ENCODE measurements at places on chromosomes 3 and 15. TPM values are rescaled to one million over a fixed set of nuclear protein-coding genes. Genes with fewer than 3 reads are reported as not detected.

Gene CNTN3
- not detected for total RNA-seq

Gene TM6SF1
- 1.6 TPM for total RNA-seq

Gene LRRK1
- total RNA-seq, result 55.5 TPM

Gene SAMMSON
- total RNA-seq, result not detected

Gene ANKRD63
- total RNA-seq, result 0.25 TPM

Gene WDR93
- 0.29 TPM for total RNA-seq

Gene CA12
- not detected for total RNA-seq

Gene A4GNT
- total RNA-seq, result not detected

Gene PLSCR1
- total RNA-seq, result 44.6 TPM

Gene GATA2
- total RNA-seq, result not detected

Gene CHRNA5
- total RNA-seq, result 1.2 TPM

DNA sequence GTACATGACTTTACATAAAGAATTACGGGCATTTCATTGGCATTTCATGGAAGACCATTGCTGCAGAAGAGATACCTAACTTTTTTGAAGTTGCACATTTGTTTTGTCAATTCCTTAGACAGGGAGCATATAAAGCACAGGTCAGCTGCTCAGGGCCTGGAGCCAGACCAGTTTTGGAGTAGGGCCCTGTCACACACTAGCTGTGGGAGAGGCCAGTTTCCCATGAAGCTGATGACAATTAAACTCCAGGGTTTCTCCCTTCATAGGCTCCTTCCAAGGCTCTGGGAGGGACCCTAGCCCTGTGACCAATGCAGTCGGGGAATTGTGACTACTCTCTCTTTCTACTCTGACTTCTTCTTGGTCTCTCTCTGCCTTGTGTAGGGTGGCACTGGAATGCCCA lies 107.3 kb upstream of the SELENOK start:
- H3K27ac ChIP-seq, result no peak overlapping the region
- no peaks in the 10 kb centered on the region for H3K4me1 ChIP-seq
- no peak overlapping the region for H3K4me3 ChIP-seq
- no peak for DNase-seq
- H3K36me3 ChIP-seq, result no peaks in the 10 kb centered on the region

- peak overlapping the region; percentile 49 for H3K27ac ChIP-seq
- no peak overlapping the region for H3K4me3 ChIP-seq
- no peak for DNase-seq
- H3K36me3 ChIP-seq, result peaks cover 27% of the 10 kb centered on the region
- H3K4me1 ChIP-seq, result peaks cover 82% of the 10 kb centered on the region
These were observed 54.7 kb upstream of the TRAK1 start for GRCh38 chr3:42036483-42036823.

DNA sequence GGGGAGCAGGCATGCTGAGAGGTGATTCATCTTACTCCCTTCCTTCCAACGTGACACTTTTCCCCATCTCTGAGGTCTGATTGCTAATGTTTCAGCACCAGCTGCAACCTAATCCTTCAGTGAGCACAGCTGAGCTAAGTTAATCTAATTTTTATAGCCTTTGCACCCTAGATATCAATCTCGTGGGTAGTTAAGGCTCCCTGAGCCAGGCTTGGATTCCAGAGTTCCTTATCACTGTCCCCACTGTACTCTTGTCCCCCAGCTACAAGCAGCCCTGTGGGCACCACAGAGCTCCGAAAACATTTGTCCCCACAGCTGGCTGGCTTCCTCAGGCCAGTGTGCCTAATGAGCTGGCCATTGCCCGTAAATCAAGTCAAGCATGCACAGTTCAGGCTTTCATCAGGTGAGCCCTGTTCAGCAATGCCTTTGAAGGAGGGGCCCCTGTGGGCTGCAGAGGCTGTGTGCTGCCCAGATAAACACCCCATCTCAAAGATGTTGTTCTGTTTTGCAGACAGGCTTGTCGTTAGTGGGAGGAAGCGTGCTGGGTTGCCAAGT lies 376.9 kb upstream of the RASGRP1 start:
- H3K27me3 ChIP-seq, result no peaks in the 10 kb centered on the region
- DNase-seq, result no peak
- H3K4me1 ChIP-seq, result no peaks in the 10 kb centered on the region
- no peak overlapping the region for H3K27ac ChIP-seq
- no peak overlapping the region for H3K4me3 ChIP-seq

DNA sequence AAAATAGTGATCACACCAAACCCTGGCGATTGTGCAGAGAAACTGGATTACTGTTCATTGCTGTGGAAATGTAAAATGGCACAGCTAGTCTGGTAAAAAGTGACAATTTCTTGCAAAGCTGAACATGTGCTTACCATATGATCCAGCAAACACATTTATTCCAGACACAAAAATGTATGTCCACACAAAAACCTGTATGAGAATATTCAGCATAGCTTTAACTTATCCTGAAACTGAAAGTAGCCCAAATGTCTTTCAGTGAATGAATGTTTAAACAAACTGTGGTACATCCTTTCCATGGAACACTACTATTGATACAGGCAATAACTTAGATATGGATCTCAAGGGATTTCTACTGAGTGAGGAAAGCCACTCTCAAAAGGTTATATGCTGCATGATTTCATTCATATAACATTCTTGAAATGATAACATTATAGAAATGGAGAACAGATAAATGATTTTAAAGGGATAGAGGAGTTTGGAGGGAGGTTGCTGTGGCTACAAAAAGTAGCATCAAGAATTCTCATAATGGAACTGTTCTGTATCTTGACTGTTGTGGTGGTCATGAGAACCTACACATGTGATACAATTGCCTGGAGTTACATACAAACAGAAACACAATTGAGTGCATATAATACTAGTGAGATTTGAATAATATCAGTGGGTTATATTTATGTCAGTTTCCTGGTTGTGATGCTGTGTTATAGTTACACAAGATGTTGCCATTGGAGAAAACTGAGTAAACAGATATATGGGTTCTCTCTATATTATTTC lies 70.7 kb upstream of the DPH6 start:
- no peaks in the 10 kb centered on the region for H3K36me3 ChIP-seq
- no peak for DNase-seq
- H3K4me3 ChIP-seq, result no peak overlapping the region
- no peaks in the 10 kb centered on the region for H3K4me1 ChIP-seq
- H3K27ac ChIP-seq, result no peak overlapping the region

GRCh38 chr3:45659661-45660566 lies 29.3 kb upstream of the SACM1L start:
- peak; percentile 63 for DNase-seq
- H3K27ac ChIP-seq, result no peak overlapping the region
- peaks cover 11% of the 10 kb centered on the region for H3K4me1 ChIP-seq
- peaks cover 32% of the 10 kb centered on the region for H3K36me3 ChIP-seq
- no peaks in the 10 kb centered on the region for H3K27me3 ChIP-seq
- no peak overlapping the region for H3K4me3 ChIP-seq

GRCh38 chr3:29937185-29937584 lies 656.3 kb downstream of the RBMS3 start:
- no peak for DNase-seq
- H3K4me1 ChIP-seq, result no peaks in the 10 kb centered on the region
- H3K27ac ChIP-seq, result no peak overlapping the region

DNA sequence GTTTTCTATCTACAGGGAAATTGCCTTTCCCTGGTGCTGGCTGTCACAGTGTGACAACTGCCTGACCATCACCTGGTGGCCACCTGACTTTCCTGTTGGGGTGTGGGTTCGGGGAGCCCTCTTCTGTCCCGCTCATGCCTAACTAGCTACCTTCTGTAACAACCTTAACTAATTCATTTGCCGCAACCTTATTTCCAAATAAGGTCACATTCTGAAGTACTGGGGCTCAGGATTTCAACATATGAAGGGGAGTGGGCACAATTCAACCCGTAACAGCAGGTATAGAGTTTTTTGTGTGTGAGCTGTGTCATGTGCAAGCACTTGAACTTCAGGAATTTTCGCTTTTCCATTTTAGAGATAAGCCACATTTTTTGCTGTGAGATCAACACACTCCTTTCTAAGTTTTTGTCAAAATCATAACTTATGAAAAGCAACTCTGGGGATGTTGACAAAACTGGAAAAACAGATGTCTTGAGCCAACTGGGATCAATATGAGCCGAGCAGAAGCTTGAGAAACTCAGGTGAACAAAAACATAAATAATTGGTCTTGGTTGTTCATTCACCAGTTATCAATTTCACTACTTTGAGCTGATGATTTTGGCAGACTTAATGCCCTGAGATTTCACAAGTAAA lies 242.0 kb upstream of the RGMA start:
- H3K27ac ChIP-seq, result no peak overlapping the region
- no peaks in the 10 kb centered on the region for H3K4me1 ChIP-seq
- DNase-seq, result no peak
- no peak overlapping the region for H3K4me3 ChIP-seq
- H3K27me3 ChIP-seq, result no peaks in the 10 kb centered on the region
- no peaks in the 10 kb centered on the region for H3K36me3 ChIP-seq

DNA sequence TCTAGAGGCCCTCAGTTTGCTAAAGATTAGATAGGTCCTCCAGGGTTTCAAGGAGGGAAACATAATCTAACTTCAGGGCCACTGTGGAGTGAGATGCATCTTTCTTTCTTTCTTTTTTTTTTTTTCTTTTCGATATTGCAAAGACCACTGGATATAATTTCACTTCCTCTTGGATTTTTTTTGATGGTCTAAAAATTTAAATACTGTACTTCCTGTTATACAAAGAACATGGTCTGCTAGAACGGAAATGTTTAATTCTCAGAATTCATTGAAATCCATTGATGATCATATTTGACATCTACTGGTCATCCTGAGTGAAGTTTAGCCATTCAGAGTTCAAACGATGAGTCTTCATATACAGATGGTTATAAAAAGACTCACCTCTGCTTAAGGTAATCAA lies 808.8 kb upstream of the LMCD1 start:
- no peak overlapping the region for H3K27ac ChIP-seq
- DNase-seq, result no peak
- H3K4me3 ChIP-seq, result no peak overlapping the region
- H3K36me3 ChIP-seq, result no peaks in the 10 kb centered on the region
- no peaks in the 10 kb centered on the region for H3K27me3 ChIP-seq
- no peaks in the 10 kb centered on the region for H3K4me1 ChIP-seq

GRCh38 chr3:126151562-126152302 lies 28.7 kb downstream of the ALDH1L1 start:
- no peak overlapping the region for H3K27ac ChIP-seq
- DNase-seq, result no peak
- H3K36me3 ChIP-seq, result no peaks in the 10 kb centered on the region
- no peaks in the 10 kb centered on the region for H3K27me3 ChIP-seq

- no peaks in the 10 kb centered on the region for H3K36me3 ChIP-seq
- H3K4me1 ChIP-seq, result no peaks in the 10 kb centered on the region
- H3K4me3 ChIP-seq, result no peak overlapping the region
- H3K27me3 ChIP-seq, result no peaks in the 10 kb centered on the region
- no peak for DNase-seq
These were observed 47.2 kb downstream of the IGSF11 start for GRCh38 chr3:118987477-118987876.

DNA sequence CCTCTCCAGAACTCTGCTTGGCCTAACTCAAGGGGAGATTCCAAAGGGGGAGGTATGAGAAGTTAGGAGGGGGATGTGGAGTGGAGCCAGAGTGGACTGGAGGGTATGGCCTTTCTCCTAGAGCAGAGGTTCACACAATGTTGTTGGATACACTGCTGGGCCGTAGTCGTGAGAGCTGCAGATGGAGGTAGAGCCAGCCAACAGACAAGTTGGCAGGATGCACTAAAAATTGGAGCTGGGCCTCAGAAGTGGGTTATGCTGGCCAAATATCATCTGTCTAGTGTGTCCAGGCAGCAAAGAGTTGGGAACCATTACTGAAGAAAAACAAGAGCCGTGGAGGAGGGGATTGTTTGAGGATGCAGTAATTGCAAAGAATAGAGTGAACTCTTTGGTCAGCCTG lies 27.7 kb upstream of the LRRFIP2 start:
- H3K4me1 ChIP-seq, result no peaks in the 10 kb centered on the region
- H3K36me3 ChIP-seq, result no peaks in the 10 kb centered on the region
- H3K27ac ChIP-seq, result no peak overlapping the region
- no peak overlapping the region for H3K4me3 ChIP-seq
- no peaks in the 10 kb centered on the region for H3K27me3 ChIP-seq

DNA sequence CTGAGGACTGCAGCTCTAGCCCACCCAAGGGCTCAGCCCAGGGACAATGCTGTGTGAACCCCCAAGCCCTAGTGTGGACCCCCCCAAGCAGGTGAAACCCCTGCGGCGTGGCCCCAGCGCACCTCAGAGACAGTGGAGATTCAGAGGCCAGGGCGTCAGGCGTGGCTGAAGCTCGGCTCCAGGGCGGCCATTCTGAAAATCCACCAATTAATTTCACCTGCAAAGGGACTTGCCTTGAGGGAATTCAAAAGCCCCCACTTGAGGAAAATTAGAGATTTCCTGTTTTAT lies 148.3 kb downstream of the NSMCE3 start:
- H3K27me3 ChIP-seq, result no peaks in the 10 kb centered on the region
- DNase-seq, result no peak
- no peak overlapping the region for H3K27ac ChIP-seq
- no peaks in the 10 kb centered on the region for H3K36me3 ChIP-seq

DNA sequence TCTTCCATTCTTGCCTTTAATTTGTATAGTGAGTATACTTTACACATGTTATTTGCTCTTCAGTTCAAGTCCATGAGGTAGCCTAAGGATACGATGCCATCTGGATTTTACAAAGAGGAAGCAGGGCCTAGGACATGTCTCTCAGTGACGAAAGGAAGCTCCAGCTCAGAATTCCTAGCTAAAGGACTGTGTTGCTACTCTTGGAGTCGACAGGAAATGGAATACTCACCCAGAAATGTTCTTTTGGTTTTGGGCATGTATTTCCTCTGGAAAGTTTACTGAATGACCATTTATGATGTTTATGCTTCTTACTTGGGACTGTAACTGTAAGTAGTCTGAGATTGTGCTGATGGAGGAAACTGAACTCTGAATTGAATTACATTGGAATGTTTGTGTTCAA lies 12.5 kb downstream of the OXNAD1 start:
- H3K36me3 ChIP-seq, result peaks cover 1% of the 10 kb centered on the region
- no peak for DNase-seq
- no peaks in the 10 kb centered on the region for H3K27me3 ChIP-seq
- no peaks in the 10 kb centered on the region for H3K4me1 ChIP-seq
- no peak overlapping the region for H3K4me3 ChIP-seq
- no peak overlapping the region for H3K27ac ChIP-seq

GRCh38 chr3:194009019-194009418 lies 126.9 kb upstream of the HES1 start:
- H3K4me3 ChIP-seq, result no peak overlapping the region
- peaks cover 18% of the 10 kb centered on the region for H3K4me1 ChIP-seq
- no peaks in the 10 kb centered on the region for H3K36me3 ChIP-seq
- no peak overlapping the region for H3K27ac ChIP-seq

Measured in B cell (primary cell).